ENCODE measurements at places on chromosomes 4 and X. TPM values are rescaled to one million over a fixed set of nuclear protein-coding genes. Genes with fewer than 3 reads are reported as not detected.

ARAF gene
- total RNA-seq, result 42.5 TPM

CCSER1 gene
- total RNA-seq, result not detected

EDA gene
- total RNA-seq, result 4.1 TPM

AVPR2 gene
- total RNA-seq, result 0.12 TPM

EPHA5 gene
- 2.5 TPM for total RNA-seq

TLL1 gene
- 0.12 TPM for total RNA-seq

SSX1 gene
- total RNA-seq, result not detected

RTL9 gene
- 0.51 TPM for total RNA-seq

All from pericardium fibroblast (primary cell).